H7 (cell line): ENCODE measurements at places on chromosomes 3 and 15.
A peak's percentile ranks its signal among the peaks of the same experiment; 100 is the strongest.

GRCh38 chr3:38738630-38739395 lies 77.2 kb downstream of the SCN10A start:
- peak; percentile 84 for DNase-seq

DNA sequence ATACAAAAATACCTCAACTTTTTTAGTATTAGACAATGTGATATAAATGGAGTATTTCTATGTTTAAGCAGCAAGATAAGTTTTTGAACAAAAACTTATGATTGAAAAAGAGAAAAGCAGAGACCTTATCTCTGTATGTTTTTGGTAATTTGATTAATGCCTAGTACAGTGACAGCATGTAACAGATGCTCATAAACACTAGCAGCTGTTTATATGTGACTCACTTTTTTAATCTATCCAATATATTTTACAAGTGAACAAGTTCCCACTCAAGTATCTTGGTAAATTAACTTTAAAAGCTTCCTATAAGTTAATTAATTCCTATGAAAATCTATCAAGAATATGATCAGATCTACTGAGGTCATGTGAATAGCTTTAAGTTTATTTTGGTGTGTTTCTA lies 55.1 kb downstream of the NGLY1 start:
- DNase-seq = no peak

- no peak for DNase-seq
Measured at GRCh38 chr3:181052256-181052655, 62.7 kb upstream of the DNAJC19 start.

- no peak for DNase-seq
Measured at GRCh38 chr3:156587760-156588069, 32.8 kb upstream of the SSR3 start.

- peak; percentile 43 for DNase-seq
Measured at GRCh38 chr15:40250771-40251483, 12.1 kb downstream of the PAK6 start.
